ENCODE measurements at places on chromosomes 6 and 20.

DNA sequence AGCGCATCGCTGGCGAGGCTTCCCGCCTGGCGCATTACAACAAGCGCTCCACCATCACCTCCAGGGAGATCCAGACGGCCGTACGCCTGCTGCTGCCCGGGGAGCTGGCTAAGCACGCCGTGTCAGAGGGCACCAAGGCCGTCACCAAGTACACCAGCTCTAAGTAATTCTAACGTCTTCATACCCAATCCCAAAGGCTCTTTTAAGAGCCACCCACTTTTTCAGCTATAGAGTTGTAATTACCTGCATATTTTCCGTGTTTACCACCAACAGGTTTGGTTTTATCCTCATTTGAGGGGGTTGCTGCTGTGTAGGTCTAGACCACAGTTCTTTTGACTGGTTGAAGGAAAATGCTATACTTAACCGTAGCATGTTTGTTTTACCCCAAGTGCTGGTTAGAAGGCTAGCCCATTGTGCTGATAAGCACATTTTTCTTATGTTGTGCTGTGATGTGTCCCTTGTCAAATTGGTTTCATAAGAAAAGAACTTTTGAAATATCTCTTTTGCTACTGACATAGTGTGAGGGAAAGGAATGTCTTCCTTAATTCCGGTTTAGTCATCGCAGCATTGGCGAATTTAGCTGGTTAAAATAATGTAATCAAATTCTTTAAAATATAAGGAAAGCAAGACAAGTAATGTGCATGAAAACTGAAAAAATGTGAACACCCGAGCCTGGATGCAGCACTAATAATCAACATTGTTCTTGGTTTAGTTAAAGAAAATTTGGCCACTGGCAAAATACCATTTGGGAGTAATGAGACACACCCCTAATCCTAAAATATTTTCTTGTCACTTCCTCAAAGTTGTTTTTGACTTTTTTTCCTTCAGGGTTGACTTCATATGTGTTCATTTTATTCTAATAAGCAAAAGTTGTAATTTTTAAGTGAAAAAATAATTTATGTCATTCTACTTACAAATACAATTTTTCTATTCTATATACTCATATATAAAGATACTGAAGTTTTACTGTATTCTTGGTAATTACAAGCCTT lies 112.8 kb downstream of the HFE start:
- H3K4me1 ChIP-seq = peaks cover 5% of the 10 kb centered on the region
- H3K36me3 ChIP-seq = no peaks in the 10 kb centered on the region
- DNase-seq = no peak

DNA sequence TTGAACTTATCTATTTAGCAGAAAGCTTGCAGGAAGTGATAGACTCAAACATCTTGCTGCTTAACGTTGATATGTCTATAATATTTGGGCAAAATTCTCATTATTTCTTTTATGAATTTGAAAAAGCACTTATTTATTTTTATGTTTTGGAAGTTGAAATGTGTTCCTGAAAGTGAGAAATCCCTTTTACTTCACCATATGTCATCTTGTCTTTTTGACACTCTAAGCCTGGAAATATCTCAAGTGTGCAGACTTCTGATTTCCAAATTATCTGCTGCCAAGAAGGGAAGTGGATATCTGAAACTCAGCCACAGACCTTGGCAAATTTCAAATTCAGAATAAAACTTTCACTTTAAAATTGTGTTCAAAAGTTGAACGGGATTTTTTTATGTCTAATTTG lies 368.7 kb upstream of the MANEA start:
- H3K4me1 ChIP-seq = no peaks in the 10 kb centered on the region
- H3K27me3 ChIP-seq = no peaks in the 10 kb centered on the region
- H3K27ac ChIP-seq = no peak overlapping the region

DNA sequence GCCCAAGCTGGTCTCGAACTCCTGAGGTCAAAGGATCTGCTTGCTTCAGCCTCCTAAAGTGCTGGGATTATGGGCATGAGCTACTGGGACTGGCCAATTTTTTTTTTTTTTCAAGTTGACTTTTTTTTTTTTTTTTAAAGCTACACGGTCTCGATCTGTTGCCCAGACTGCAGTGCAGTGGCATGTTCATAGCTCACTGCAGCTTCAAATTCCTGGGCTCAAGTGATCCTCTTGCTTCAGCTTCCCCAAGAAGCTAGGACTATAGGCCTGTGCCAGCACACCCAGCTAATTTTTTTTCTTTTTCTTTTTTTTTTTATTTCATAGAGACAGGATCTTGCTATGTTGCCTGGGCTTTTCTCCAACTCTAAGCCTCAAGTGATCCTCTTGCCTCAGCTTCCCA lies 59.5 kb downstream of the NCOA3 start:
- H3K4me1 ChIP-seq = peaks cover 48% of the 10 kb centered on the region
- peak overlapping the region; percentile 42 for H3K27ac ChIP-seq
- H3K36me3 ChIP-seq = no peaks in the 10 kb centered on the region
- no peaks in the 10 kb centered on the region for H3K27me3 ChIP-seq
- H3K4me3 ChIP-seq = no peak overlapping the region
- DNase-seq = peak; percentile 78

GRCh38 chr6:135909737-135910387 lies 58.4 kb downstream of the PDE7B start:
- peak; percentile 29 for DNase-seq
- no peak overlapping the region for H3K27ac ChIP-seq
- no peaks in the 10 kb centered on the region for H3K36me3 ChIP-seq
- peaks cover 6% of the 10 kb centered on the region for H3K4me1 ChIP-seq
- no peaks in the 10 kb centered on the region for H3K27me3 ChIP-seq
- no peak overlapping the region for H3K4me3 ChIP-seq

- H3K4me1 ChIP-seq = peaks cover 5% of the 10 kb centered on the region
- H3K4me3 ChIP-seq = no peak overlapping the region
- no peaks in the 10 kb centered on the region for H3K27me3 ChIP-seq
- H3K27ac ChIP-seq = no peak overlapping the region
- H3K36me3 ChIP-seq = no peaks in the 10 kb centered on the region
Measured at GRCh38 chr6:10175362-10175761, 239.5 kb downstream of the TFAP2A start.
